ENCODE measurements at places on chromosomes 6 and 20.

GRCh38 chr6:11291582-11291981, 59.1 kb upstream of the NEDD9 start:
- peak; percentile 34 for DNase-seq

DNA sequence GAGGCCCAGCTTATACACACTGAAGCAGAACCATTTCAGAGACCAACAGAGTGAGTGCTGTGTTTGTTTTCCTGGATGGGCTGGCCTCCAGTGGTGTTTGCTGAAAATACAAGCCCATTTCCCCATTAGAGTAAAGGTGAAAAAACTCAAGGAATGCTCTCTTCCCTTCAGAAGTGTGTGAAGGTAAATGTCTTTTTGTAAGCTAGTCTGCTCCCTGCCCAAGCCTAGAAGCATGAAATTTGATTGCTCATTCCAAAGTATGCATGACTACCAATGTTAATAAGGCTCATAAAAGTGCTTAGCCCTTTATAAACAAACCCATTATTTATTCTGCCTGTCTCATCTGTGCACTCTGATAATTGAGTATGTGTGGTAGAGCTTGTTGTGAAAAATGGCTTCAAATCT, 59.1 kb downstream of the ADGRF1 start:
- DNase-seq, result no peak

DNA sequence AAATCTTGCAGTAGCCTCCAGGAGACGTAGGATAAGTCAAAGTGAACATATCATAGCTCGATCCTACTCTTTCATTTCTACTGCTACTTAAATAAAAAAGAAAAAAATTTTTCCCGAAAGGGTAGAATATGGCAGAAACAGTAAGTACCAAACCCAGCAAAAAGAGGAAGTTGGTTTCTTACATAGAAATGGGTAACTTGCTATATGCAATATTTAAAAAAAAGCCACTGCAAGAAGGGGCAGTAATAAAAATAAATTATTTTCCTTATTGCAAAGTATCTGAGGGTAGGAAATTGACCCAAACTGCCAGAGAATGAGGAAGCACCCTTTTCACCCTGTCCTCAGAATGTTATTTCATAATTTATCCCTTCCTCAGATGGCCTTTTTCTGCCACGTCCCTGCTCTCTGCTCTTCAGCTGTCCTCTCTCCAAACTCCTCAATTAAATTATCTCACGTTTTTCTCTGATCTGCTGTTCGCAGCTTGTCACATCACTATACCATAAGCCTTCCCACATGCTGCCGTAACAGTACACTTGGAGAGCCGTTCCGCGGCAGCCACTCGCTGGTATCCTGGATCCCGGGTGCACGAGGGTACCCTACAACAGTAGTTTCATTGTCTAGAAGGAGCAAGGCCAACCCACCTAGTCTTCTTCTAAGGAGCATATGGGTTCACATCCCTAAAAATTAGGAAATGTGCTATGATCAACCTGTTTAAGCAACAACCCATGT, 149.6 kb downstream of the BACH2 start:
- DNase-seq, result no peak

GRCh38 chr6:73200735-73201134, 24.6 kb downstream of the KHDC1L start:
- DNase-seq, result no peak

DNA sequence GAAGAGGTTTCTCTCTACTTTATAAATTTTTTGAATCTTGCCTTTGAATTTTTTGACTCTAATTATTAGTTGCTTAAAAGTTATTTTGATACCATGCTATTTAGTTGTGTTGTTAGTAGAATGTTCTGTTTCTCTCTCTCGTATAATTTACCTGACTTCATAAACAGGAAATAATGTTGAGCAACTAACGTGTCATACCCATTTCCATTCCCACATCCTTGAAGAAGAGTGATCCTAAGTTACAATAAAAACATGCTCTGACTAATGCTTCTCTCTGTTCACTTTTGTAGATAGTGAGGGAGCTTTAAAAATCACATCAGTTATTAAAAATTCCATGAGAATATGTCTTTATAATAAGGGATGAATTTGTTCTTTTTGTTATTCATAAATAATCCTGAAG, 69.7 kb downstream of the SAMD5 start:
- DNase-seq, result no peak

DNA sequence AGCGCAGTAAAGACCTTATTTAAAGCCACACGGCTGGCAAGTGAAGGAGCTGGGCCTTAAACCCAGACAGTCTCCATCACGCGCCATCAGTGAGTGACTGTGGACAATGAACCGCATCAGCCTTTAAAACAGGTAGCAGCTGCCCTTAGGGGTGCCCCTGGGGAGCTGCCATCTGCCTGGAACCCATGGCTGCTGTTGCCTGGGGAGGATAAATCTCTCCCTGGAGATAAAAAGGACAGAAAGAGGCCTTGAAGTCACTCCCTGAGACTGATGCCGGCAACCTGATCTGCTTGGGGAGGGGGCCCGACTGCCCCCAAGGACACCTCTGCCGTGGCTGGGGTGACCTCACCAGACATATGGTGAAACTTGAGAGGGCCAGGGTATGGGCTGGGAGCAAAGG, 73.5 kb downstream of the PREX1 start:
- DNase-seq, result no peak

- no peak for DNase-seq
Observed at GRCh38 chr6:45504947-45505346, 127.2 kb upstream of the SUPT3H start.

- no peak for DNase-seq
Observed at GRCh38 chr20:57788936-57789613, 79.3 kb upstream of the PMEPA1 start.

- no peak for DNase-seq
Observed at GRCh38 chr6:123640567-123641187, 3.9 kb upstream of the TRDN start.

- peak; percentile 79 for DNase-seq
Observed at GRCh38 chr20:50930976-50931305, 296 bp downstream of the ADNP start.

- DNase-seq, result no peak
Observed at GRCh38 chr20:7031222-7031621, 263.7 kb downstream of the BMP2 start.

- no peak for DNase-seq
Observed at GRCh38 chr20:44054849-44055248, 132.1 kb downstream of the JPH2 start.
